ENCODE measurements at places on chromosomes 4 and X.

DNA sequence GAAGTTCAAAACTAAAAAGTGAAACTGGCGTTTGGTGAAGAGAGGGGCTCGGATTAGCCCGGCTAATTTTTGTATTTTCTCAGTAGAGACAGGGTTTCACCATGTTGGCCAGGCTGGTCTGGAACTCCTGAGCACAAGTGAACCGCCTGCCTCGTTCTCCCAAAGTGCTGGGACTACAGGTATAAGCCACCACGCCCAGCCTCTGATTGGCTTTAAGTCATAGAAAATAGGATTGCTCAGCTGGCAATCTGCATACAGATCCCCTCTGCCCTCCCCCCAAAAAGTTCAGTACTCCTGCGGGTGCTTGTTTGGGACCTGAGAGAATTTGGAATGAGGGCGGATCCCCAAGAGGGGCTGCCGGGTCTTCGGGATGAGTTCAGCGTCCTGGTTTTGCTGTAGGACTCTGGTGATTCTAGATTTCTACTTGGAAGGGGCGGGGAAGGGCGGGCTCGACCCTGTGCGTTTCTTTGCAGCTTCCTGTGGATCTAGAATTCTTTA lies 537 bp upstream of the PRKX start:
- DNase-seq, result no peak

DNA sequence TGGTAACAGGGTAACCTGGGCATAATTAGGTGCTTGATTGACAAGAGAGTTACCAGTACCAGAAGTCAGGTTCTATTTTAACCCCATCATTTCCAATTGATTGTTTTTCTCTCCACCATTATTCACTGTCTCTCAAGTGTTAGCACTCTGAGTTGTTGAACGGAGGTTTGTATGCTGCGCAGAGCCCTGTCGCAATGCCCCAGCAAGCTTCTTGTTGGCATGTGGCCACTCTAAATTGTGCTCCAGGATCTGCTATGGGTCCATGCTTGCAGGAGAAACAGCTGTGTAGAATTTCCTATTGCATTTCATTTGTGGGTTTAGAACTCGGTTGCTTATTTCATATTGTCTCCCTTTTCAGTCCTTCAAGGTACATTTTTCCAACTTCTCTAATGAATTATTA lies 98.2 kb downstream of the KLHL8 start:
- no peak for DNase-seq

DNA sequence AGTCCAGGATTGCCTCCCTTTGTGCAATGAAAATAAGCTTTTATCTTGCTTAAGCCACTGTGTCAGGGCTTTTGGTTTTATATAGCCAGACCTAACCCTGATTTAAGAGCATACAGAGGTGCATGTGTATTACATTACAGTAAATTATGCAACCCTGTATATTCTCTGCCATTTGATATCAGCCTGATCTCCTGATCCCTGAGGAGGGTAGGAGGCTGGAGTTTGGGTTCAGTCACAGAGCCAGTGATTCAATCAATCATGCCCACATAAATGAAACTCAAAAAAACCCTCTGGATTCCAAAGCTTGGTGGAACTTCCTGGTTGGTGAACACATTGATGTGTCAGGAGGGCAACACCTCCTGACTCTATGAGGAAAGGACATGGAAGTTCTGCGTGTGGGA lies 7.3 kb upstream of the KLHL8 start:
- DNase-seq, result no peak

DNA sequence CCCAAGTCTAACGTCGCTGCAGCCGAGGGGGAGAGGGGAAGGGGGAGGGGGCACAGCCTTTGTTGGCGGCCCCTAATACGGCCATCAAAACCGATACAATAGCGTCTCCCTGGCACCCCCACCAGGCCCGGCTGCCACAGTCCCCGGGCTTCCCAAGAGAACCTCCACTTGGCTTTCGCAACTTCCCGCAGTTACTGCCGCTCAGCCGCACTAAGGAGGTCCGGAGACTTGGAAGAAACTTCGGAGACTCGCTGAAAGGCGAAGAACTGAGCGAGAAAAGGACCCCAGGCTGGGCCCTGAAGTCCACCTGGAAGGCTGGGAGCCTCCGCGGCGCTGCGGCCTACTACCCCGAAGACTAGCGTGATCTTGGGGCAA lies 2.8 kb downstream of the NKX6-1 start:
- DNase-seq, result no peak

DNA sequence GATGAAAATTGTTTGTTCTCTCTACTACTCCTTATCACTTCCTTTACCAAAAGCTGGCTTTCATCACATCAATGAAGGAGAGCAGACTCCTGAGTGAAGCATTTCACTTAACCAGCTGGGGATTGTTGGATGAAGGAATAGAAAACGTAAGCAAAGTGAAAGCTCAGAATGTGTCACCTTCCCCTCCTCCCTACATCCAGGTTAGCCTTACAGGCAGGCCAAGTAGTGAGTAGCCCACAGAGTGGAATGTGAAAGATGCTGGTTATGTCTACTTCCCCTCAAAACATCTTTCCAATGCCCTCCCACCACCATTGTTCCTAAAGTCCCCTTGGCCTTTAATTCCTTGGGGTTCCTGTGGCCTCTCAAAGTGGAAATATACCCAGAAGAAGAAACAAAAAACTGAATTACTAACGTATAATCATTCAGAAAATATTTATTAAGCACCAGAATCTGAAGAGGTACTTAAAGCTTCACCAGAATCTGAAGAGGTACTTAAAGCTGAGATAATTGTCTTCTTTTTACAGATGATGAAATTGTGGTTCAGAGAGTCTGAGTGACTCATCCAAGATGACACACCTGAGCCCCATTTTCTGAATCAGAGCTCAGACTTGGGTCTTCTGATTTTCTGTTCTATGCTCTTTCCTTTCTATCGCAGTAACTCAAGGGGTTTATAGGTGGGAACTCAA lies 6.5 kb downstream of the P2RY4 start:
- no peak for DNase-seq

GRCh38 chr4:89681671-89682070 lies 155.3 kb downstream of the SNCA start:
- no peak for DNase-seq

DNA sequence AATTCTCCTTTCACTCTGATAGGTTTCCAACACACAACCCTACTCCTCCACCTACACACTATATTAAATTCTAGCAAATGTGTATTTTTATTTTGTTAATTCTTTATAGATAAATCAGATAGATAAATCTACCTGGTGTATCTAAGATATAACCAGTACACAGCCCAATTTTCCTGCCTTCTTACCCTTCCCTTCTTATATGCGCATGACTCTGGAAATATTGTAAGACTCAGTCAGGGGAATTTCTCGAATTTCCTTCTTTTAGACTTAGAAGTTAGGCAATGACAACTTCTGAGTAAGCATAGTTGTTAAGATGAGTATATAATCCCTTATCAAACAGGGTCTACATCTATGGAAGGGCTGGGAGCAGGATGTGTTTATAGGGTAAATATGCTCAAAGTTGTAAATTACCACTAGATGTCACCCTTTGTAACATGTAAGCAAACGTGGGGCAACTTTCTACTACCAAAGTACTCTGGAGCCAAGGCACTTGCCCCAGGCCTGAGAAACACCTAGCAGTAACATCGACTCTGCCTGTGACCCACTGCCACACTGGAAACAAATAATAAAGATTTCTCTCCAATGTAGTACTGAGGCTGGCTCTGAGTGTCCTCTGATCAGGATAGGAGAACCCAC lies 444.7 kb downstream of the IQCM start:
- peak; percentile 12 for DNase-seq

- DNase-seq, result no peak
Measured at GRCh38 chr4:176561368-176561767, 231.4 kb downstream of the VEGFC start.

GRCh38 chr4:111873801-111874200 lies 271.5 kb upstream of the FAM241A start:
- no peak for DNase-seq

GRCh38 chr4:54657551-54658251 lies at the start of gene KIT:
Gene KIT, plus strand, starts transcription at chr4:54657957. Its CDS starts 58 bp downstream, at chr4:54658015.
- DNase-seq, result no peak

DNA sequence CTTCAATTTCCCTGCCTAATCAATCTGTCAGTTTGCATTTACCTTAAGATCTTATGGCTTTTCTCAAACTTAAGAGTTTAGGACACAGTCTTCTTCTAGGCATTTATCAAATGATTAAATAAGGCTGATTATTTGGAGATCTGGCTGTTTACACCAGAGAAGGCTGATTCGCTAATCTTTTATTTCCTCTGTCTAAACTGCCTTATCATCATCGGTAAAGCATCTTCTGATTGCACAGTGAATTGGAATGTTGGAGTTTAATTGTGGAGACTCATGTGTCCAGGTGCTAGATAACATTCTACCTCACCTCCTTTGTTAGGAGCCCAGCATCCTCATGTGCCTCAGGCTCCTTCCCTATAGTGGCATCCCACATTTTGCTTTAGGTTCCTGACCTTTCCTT lies 100.3 kb upstream of the DDIT4L start:
- no peak for DNase-seq

DNA sequence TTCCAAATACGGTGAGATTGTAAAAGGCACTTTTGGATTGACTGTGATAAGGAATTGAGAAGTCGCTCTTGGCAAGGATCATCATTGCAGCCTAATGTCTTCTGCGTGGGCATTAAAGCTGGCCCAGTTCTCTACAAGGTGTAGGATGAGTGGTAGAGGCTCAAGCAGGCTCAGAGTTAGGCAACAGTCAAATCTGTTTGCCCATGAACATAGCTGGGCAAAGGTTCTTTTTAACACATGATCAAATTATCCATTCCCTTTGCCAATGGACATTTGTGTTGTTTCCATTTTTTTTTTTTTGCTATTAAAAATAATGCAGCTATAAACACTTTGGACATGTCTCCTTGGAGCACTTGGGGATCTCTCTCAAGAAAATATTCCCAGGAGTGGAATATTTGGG lies 229.1 kb upstream of the FAT1 start:
- DNase-seq, result no peak

GRCh38 chr4:174217273-174218126 lies 66.0 kb downstream of the FBXO8 start:
- no peak for DNase-seq

DNA sequence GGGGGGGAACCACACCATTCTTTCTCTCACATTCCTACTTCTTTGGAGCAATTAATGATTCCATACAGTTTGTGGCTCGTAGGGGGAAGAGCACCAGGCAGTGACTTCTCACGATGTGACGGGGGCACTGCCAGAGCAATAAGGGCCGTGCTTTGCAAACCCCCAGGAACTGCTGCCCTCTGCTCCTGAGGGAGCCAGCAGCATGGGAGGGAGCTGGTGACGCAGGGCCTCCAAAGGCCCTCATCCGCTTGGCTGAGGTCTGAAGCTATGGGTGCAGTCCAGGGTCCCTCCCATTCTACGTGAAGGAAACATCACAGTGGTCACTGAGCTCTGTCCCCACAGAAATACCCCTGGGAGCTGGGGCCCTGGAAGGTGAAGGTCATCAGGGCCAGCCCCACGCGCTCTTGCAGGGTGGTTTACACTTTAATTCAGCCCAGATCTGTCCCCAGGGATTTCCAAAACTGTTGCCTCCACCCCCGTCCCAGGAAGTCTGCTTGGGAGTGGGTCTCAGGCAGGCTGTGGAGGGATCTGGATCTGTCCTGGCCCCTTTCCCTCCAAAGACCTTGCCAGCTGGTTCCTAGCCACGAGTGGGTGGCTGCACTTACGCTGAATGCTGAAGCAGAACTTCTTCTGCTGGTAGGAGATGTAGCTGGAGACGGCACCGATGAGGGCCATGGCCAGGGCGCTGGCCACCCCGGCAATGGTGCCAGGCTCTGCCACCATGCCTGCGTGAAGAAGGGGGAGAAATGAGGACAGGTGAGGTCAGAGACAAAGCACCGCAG lies 82.6 kb downstream of the MTMR1 start:
- DNase-seq, result no peak

DNA sequence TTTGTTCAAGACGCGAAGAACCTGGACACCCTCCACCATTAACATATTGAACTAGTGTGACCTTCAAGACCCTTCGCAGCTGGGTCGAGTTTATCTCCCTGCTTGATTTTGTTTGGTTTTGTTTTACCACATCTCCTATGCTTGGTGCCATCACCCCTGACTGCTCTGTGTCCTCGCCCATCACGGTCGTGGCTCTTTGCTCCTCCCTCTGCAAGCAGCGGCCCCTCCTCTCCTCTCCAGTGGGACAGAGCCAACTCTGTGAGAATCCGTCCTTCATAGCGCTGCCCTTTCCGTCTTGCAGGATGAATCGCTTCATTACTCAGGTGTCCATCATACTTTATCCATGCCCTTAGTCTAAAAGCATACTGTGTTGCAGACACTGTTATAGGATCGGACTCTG lies 9.1 kb upstream of the FAM149A start:
- DNase-seq, result no peak

GRCh38 chrX:149473092-149473491 lies 32.0 kb downstream of the IDS start:
- no peak for DNase-seq

- no peak for DNase-seq
Measured at GRCh38 chr4:82499738-82500434, 61.9 kb downstream of the TMEM150C start.

DNA sequence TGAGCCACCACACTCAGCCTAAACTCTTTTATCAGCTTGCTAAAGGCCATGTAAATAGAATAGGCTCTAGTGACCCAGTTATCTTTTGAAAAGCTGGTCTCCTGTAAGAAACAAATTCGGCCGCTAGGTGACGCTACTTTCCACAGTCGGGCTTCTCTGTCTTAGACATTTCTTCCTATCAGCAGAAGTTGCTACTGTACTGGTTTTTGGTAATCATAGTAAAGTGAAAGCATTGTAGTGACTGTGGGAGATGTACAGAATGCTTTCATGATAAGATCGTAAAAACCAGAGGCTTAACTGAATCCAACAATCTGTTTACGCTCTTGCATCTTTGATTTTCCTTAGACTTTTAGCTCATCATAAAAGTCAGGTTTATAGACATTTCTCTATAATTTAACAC lies 82.6 kb downstream of the GK start:
- DNase-seq, result no peak

GRCh38 chr4:153533387-153533786 lies 67.2 kb downstream of the TMEM131L start:
- DNase-seq, result no peak

DNA sequence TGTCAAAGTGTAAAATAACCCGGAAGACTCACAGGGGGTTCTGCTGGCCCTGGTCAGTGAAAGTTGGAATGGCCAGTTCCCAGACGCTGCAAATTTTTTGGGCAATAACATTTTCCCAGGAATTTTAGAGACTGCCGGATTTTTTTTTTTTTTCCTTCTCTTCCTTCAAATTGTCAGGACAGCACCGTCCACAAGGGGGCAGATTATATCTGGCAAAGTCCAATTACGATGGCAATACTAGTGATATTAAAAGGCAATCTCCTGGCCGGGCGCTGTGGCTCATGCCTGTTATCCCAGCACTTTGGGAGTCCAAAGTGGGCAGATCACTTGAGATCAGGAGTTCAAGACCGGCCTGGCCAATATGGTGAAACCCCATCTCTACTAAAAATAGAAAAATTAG lies 20.5 kb downstream of the SLC25A5 start:
- no peak for DNase-seq

GRCh38 chr4:188971125-188971524 lies 831.9 kb downstream of the TRIML1 start:
- DNase-seq, result no peak

DNA sequence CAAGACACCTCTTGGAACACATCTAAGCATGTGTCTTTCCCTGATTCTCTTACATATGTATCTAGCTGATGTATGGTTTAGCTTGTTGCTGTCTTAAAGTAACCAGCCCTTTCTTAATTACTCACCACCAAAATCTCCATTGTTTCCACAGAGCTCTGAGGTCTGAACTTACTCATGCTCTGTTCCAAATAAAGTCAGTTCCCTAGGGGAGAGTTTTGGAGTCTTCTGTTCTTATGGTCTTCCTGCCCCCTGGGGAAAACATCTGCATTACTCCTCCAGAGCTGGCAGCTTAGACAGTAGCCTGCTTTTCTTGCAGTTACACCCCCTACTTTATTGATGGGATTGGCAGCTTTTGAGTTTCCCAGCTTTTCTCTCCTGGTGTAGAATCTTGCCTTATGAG lies 125.8 kb downstream of the EDA start:
- DNase-seq, result no peak

All from brain pericyte (primary cell).